Bronchial epithelial cell (primary cell): ENCODE measurements at places on chromosomes 7 and 10.

- peak; percentile 50 for DNase-seq
Observed at GRCh38 chr10:59362959-59363381, 621 bp upstream of the FAM13C start.

- no peak for DNase-seq
Observed at GRCh38 chr7:80591654-80592053, 46.8 kb upstream of the CD36 start.

GRCh38 chr7:65475734-65476319 is 102.2 kb downstream of the ZNF92 start:
- DNase-seq = peak; percentile 8

GRCh38 chr10:121591186-121591585 is 7.1 kb downstream of the FGFR2 start:
- no peak for DNase-seq

- no peak for DNase-seq
Observed at GRCh38 chr7:69746383-69746782, 148.1 kb downstream of the AUTS2 start.

DNA sequence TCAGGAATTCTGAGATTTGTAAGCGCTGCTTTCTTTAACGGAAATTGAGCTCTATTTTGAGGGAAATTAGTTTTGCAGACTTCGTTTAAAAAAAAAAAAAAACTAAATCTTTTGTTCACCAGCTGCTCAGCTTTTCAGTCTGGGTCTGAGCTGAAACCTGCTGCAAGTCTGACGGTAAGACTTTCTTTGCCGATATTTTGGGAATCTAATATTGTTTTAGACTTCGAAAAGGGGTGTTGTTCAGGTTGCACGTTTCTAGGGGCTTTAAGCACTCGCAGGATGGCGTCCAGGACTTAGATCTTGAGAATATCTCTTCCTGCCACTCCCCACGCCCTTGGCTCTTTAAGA is 1.8 kb upstream of the MEOX2 start:
- DNase-seq = no peak

- no peak for DNase-seq
Observed at GRCh38 chr7:37706804-37707203, 23.2 kb downstream of the GPR141 start.
